Substantia nigra (tissue), 51 donors: ENCODE measurements at places on chromosomes 6 and 20.
A peak's percentile ranks its signal among the peaks of the same experiment; 100 is the strongest.

- DNase-seq, result no peak
Measured at GRCh38 chr6:146312608-146313007, 231.0 kb upstream of the RAB32 start.

- DNase-seq, result no peak
Measured at GRCh38 chr20:36485286-36485685, 56.0 kb upstream of the MYL9 start.

DNA sequence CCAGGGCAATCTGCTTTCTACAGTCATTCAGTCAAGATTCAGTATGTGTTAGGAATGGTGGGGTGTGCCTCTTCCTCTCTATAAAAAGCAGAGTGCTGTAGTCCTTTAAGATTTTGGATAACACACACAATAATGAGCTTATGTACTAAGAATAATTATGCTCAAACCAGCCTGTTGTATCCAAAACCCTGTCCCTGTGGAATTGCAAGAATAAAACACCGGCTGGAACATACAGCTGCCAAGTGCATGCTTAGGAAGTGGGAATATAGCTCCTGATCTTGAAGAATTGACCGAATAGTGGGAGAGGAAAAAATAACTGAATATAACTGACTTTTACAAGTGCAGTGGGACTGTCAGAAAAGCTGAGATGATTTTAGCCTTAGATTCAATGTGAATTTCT, 979 bp upstream of the MOCS1 start:
- DNase-seq, result no peak

GRCh38 chr20:57941604-57942381, 232.0 kb upstream of the PMEPA1 start:
- no peak for DNase-seq

- no peak for DNase-seq
Measured at GRCh38 chr6:129324345-129324744, 385.6 kb downstream of the ARHGAP18 start.

GRCh38 chr6:126042001-126042419, 55.7 kb downstream of the TRMT11 start:
- no peak for DNase-seq

DNA sequence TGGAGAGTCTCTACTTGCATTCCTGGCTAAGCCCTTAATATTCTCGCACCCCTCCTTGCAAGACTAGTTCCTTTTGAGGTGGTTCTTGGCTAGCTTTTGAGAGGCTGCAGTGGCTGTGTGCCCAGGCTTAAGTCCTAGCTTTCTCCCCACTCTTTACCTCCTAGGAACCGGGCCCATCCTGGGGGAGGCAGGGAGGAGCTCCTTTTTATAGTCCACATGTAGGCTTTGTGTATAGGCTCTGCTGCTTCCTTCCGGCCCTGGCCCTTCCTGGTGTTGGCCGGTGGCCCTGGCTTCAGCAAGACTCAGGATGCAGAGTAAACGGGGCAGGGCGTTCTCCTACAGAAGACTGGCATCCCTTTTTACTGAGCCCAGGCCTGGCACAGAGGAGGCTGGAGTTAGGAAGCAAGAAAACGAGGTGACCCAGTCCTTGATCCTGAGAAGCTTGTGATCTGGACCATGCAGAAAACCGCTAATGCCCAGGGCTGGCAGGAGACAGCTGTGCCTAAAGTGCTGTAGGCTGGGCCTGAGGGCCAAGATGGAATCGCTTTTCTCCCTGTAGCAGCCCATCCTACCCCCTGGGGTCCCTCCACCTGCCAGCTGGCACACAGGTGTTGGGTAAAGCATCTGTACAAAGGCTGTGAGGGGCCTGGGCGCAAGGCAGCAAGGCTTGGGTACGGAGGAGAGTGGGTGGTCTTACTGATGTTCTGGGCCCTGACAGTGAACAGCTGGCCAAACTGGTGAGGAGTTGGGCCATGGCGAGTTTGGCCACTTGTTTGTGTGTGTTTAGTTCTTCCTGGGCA, 8.7 kb downstream of the PLCG1 start:
- no peak for DNase-seq

- DNase-seq, result peak; percentile 96
Measured at GRCh38 chr6:62285612-62286469, at the start of gene KHDRBS2. TSS of gene KHDRBS2 (minus strand) at chr6:62286225.

GRCh38 chr6:129606664-129607063, 103.3 kb downstream of the ARHGAP18 start:
- no peak for DNase-seq

DNA sequence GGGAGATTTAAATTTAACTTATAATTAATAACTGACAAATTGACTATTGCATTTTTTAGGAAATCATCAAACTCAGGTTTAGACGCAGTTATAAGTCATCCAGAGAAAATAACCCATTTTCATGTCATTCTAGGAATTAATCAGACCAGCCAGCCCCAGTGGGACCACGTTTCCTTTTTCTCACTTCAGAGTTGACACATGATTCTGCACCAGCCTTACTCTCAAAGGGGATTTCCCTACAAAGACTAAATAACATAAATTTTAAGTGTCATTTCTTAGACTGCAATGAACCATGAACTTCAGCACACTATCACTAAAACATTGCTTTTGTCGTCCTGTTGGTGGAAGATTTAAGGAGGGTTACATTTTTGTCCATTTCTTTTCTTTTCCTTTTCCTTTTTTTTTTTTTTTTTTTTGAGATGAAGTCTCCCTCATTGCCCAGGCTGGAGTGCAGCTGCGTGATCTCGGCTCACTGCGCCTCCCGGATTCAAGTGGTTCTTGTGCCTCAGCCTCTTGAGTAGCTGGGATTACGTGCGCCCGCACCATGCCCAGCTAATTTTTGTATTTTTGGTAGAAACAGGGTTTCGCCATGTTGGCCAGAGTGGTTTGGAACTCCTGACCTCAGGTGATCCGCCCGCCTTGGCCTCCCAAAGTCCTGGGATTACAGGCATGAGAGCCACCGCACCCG, 3.6 kb downstream of the IPCEF1 start:
- no peak for DNase-seq

- DNase-seq, result no peak
Measured at GRCh38 chr20:24963672-24964505, 14.8 kb downstream of the CST7 start.

GRCh38 chr20:1319051-1319450, 9.9 kb downstream of the SDCBP2 start:
- DNase-seq, result no peak

- no peak for DNase-seq
Measured at GRCh38 chr6:25968769-25969168, 6.2 kb downstream of the TRIM38 start.

GRCh38 chr6:110517034-110517433, 40.6 kb upstream of the SLC22A16 start:
- no peak for DNase-seq

DNA sequence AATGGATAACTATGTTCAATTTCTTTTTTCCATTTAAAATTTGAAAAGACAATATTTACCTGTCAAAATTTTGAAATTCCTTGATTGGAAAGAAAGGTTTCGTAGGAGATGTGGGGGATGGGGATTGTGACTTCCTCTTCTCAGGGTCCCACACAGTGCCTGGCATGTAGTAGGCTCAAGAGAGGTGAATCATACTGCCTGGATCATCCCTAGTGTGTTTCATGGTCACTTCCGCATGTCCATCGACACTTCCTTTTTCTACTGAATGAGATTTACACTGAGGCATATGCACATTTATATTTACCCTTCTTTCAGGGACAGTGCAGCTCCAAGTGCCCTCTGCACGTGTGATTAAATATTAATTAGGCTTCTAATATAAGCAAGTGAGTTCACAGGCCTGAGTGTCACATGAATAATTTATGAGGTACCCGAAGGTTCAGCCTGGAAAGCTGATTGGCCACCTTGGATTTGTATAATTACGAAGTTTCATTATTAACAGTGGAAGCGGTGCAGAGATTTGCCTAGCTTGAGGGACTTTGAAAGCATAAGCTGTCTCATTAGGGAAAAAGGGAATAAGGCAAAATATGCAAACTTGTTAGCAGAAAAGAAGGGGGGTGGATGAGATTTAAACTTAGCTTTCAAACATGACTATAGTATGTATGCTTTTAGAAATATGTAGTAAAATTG, 177.5 kb upstream of the MMS22L start:
- DNase-seq, result no peak

- DNase-seq, result no peak
Measured at GRCh38 chr6:69084746-69085335, 449.8 kb downstream of the ADGRB3 start.

DNA sequence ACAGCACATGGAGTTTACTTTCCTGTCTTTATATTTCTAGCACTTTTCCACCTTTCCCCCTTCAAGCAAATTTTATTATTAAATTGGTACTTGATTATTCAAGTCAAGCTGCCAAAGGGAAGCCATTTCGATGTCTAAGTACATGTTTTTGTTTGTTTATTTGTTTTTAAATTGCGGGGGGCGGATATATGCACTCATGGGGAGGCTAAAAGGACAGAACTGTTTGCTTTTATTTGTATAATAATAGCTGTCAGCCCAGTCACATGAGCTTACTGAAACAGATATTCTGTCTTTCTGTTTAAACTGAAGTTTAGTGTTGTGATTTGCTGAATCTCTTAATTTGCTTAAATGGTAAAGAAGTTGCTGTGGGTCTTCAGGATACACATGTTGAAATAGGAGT, 49.6 kb upstream of the PLCG1 start:
- DNase-seq, result no peak

GRCh38 chr6:2790588-2791449, 25.6 kb downstream of the WRNIP1 start:
- no peak for DNase-seq

GRCh38 chr6:70489364-70489763, 76.1 kb downstream of the FAM135A start:
- DNase-seq, result no peak

- no peak for DNase-seq
Measured at GRCh38 chr20:61159957-61160686, 91.9 kb upstream of the CDH4 start.

- no peak for DNase-seq
Measured at GRCh38 chr6:10042280-10042679, 372.6 kb downstream of the TFAP2A start.

DNA sequence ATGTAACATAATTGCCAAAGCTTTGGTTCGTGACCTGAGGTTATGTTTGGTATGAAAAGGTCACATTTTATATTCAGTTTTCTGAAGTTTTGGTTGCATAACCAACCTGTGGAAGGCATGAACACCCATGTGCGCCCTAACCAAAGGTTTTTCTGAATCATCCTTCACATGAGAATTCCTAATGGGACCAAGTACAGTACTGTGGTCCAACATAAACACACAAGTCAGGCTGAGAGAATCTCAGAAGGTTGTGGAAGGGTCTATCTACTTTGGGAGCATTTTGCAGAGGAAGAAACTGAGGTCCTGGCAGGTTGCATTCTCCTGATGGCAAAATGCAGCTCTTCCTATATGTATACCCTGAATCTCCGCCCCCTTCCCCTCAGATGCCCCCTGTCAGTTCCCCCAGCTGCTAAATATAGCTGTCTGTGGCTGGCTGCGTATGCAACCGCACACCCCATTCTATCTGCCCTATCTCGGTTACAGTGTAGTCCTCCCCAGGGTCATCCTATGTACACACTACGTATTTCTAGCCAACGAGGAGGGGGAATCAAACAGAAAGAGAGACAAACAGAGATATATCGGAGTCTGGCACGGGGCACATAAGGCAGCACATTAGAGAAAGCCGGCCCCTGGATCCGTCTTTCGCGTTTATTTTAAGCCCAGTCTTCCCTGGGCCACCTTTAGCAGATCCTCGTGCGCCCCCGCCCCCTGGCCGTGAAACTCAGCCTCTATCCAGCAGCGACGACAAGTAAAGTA, 547 bp upstream of the ESR1 start:
- DNase-seq, result no peak

- DNase-seq, result no peak
Measured at GRCh38 chr20:49821870-49822331, 9.3 kb downstream of the SLC9A8 start.

DNA sequence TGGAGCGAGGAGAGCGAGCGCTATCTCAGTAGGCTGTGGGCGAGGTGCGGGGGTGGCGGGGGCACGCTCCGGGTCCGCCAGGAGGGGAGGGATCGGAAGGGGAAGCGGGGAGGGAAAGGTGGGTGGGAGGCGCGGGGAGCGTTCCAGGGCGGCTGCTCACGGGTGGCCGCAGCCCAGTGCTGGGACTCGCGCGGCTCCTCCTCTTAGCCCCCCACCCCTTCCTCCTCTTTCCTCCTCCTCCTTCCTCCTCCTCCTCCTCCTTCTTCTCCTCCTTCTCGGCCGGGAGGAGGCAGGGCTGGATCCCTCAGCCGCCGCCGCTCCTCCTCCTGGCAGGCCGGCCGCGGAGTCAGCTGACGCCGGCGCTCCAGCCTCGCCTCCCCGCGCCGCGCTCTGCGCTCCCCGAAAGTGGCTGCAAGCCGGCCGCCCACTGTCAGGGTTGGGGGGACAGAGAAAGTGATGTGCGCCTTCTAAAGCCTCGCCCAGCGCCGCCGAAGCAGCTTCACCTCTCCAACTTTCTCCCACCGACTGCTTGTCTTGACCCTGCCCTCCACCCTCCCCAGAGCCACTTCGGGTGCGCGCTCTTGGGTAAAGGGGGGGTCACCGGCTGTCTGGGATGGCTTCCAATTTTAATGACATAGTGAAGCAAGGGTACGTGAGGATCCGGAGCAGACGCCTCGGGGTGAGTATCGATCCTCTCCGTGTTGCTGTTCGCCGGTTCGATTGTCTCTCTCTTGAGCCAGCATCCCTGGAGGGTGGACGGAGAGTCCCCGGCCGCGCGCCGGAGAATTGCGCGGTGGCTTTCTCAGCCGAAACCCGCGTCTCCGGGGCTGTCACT, at the start of gene DOK5:
TSS of gene DOK5 (plus strand) at position 260 of the 835 bp plus-strand sequence. CDS start at position 614, 354 bp downstream.
- DNase-seq, result peak; percentile 10
